ENCODE measurements at places on chromosomes 1 and 21.

- no peak for DNase-seq
These were observed 10.9 kb upstream of the SH2D1B start for GRCh38 chr1:162422662-162423375.

GRCh38 chr1:92957030-92957734, 4.1 kb downstream of the DIPK1A start:
- no peak for DNase-seq

- no peak for DNase-seq
These were observed 60.5 kb upstream of the SOD1 start for GRCh38 chr21:31599013-31599412.

- no peak for DNase-seq
These were observed 57.8 kb downstream of the RUNX3 start for GRCh38 chr1:24872061-24872850.

GRCh38 chr1:97901017-97901658, 19.7 kb downstream of the DPYD start:
- DNase-seq = no peak

- DNase-seq = no peak
These were observed 31.0 kb downstream of the C1orf185 start for GRCh38 chr1:51133045-51133444.

GRCh38 chr1:98441281-98441680, 220.2 kb upstream of the SNX7 start:
- no peak for DNase-seq

DNA sequence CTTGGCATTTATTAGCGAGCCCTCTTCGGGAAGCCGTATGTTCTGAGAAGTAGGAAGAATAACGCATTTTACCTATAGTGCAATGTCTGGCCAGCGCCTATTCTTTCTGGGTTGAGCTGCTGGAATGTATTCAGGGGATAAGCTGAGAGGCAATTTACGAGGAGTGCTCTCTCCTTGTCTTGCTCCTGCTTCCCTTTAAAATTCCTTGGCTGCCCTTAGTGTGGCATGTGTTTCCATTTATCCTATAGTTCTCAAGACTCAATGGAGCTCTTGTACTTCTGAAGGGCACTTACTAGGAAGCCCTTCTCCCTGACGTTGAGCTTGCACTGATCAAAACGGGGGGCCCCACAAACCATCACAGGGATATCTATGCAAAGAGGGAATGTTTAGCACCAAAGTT, 364.6 kb downstream of the DISC1 start:
- DNase-seq = no peak

- DNase-seq = no peak
These were observed 25.6 kb downstream of the LRRC41 start for GRCh38 chr1:46277658-46278373.

GRCh38 chr1:24555591-24556413, at the start of gene NCMAP:
Gene NCMAP, plus strand, starts transcription at chr1:24556087. Its CDS starts 39,344 bp downstream, at chr1:24595431.
- peak; percentile 10 for DNase-seq

- DNase-seq = no peak
These were observed 3.4 kb downstream of the ATP1A4 start for GRCh38 chr1:160154790-160155189.

GRCh38 chr1:198651650-198652400, 13.0 kb downstream of the PTPRC start:
- no peak for DNase-seq

GRCh38 chr1:36775716-36776115, 258.6 kb downstream of the GRIK3 start:
- DNase-seq = no peak

Data from stimulated activated CD8-positive, alpha-beta memory T cell treated with anti-CD3 and anti-CD28 coated beads, Interleukin-2, amount 100 ng/mL, for 1 hour (primary cell).